Left lobe of liver (tissue), 2 donors: ENCODE measurements at places on chromosomes 7 and 10. TPM values are rescaled to one million over a fixed set of nuclear protein-coding genes. Genes with fewer than 3 reads are reported as not detected.

DNA sequence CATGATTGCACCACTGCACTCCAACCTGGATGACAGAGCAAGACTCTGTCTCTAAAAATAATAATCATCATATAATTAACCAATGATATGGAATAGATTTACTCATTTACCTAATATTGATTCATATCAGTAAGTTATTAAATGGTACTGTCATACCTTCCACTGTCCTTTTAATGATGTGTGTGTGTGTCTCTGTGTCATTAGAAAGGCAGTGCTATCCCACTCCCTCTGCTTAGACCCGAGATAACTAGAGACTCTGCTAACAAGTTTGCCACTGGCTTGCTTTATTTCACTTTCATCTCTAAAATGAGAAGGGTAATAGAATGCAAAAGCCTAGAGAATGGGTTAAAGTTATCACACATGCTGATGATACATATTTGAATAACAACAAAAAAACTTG lies 21.1 kb downstream of the MCM10 start:
- DNase-seq = no peak

DNA sequence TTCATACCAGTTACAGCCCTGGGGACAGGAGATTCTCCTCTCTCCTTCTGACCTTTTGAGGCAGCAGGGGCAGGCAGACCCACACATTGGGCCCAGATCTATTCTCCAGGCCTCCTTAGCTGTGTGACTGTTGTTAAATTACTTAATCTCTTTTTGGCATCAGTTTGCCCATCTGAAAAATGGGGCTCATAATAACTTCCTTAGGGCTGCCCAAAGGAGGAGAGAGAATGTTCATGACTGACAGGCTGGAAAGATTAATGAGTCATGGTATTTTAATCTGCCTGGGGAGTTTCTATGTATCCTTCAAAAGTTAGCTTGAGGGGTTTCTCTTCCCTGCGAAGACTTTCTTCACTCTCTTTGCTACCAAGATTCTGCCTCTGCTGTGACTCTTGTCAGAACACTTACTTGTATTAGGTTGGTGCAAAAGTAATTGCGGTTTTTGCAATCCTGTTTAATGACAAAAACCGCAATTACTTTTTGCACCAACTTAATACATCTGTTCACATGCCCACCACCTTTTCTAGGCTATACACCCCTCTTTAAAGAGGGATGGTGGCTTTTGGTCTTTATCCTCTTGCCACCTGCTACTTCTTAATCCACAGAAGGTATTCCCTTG lies 83.4 kb downstream of the ARID5B start:
- no peak for DNase-seq

GRCh38 chr7:155731380-155731779 lies 80.9 kb downstream of the SHH start:
- no peak for DNase-seq

- no peak for DNase-seq
Observed at GRCh38 chr10:63554657-63555056, 33.5 kb downstream of the REEP3 start.

- no peak for DNase-seq
Observed at GRCh38 chr7:102193806-102194205, 92.9 kb upstream of the SH2B2 start.

GRCh38 chr7:55185941-55186609 lies 167.3 kb downstream of the EGFR start:
- no peak for DNase-seq

DNA sequence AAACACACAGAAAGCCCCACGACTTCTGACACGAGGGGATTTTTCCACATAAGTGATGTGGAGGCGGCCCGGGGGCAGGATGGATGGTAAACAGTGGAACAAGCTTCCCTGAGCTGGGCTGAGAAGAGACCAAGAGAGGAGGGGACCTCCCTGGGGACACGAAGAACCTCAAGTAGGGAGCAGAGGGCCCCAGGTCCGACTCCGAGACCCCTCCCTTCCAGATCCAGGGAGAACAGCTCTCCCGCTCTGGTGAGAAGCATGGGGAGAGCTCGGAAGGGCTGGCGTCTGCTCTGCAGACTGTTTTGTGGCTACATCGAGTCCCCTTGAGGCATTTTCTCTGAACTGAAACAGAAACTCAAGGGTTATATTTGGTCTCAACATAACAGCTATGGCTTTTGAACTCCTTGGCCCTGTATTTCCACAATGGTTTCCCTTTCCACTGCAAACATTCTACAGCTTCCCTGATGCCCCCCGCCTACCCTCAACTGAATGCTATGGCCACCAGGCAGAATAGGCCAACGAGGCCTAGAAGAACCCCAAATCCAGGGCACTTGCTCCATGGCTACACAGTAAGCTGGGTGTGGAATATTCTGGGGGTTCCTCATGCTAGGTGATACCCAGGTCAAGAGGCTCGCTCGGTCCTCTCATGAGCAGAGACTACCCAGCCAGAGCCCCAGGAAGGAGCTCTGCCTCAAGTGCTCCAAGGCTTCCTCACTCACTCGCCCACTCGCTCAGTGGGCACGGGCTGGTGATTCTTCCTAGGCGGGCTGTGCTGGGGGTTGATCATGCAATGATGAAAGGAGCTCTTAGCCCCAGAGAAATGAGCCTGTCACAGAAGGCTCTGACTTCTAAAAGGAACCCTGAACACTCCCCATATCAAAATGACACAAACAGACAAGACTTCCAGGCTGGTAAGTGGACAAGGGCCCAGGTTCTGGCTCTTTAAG lies 47.5 kb downstream of the FAM53B start:
- no peak for DNase-seq

DNA sequence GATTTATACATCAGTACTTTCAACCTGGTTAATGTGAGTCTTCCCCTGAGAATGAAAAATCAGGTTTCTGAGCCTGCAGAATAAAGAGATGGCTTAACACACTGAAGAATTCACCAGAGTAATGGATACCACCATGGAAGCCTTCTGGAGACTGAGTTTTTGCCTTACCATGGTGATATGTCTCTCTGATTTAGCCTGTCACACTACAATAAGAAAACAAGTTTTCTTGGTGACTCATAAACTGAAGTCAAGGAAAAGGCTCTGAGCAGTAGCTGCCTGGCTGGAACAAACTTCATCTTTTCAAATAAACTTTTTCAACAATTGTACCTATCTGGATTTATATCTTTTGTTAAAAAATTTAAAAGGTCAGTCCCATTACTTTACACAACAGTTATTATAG lies 229.0 kb downstream of the PRPF18 start:
- DNase-seq = no peak

DNA sequence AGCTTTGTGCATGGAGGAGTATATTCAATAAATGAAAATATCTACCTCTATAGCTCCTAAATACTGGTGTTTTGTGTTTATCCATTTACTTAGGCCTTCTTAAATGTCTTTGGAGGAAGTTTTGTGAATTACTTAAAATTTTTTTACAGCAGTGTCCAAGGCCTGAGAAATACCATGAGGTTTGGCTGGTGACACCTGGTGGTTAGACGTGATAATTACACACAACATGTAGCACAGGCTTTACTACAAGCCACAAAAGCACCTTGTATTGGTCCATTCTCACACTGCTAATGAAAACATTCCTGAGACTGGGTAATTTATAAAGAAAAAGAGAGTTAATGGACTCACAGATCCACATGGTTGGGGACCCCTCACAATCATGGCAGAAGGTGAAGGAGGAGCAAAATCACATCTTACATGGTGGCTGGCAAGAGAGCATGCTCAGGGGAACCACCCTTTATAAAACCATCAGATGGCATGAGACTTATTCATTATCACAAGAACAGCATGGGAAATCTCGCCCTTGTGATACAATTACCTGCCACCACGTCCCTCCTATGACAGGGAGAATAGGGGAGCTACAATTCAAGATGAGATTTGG lies 20.6 kb downstream of the HYAL4 start:
- no peak for DNase-seq

DNA sequence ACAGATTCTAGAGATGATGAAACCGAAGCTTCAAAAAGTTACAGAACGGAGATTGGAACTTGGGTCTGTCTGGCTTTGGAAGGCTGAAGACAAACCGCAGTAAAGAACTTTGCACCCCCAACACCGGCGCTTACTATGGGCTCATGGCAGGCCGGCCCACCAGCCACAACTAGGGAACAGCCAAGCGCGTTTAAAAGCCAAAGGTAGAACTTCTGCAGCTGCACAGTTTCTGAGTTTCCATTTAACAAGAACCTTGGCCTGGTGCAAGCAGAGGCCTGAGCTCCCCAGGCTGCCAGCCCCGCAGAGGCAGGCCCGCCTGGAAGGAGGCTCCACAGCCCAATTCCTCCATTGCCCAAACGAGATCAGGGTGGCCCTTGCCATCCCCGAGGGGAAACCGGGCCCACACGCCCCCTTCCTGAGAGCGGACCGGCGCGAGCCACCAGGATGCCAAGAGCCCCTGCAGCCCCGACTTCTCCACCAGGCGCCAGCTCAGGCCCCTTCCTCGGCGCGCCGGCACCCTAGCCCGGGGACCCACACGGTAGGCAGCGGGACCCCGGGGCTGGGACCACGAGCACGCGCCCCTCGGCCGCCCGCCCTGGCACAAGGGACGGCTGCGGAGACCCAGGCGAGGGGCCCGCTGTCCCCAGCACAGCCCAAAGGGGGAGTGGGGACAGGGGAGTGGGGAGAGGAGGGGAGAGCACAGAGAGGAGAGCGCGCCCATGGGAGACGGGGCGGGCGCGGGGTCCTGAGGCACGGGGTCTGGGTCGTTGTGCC lies 566 bp downstream of the MAD1L1 start:
- no peak for DNase-seq

DNA sequence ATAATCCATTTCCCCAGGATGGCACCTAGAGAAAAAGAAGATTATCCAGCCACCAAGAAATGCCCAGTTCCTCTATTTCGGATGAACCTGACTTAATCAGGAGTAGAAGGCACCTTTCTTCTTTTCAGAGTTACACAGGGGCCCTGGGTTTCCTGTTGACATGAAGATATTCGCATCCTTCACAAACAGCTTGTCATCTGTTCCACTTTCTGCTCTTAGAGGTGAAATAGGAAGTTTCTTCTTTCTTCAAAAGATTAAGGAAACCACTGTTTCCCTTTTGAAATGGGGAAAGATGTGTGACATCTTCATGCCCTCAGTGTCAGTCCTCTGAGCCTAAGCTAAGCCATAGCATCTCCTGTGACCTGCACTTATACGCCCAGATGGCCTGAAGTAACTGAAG lies 39.1 kb upstream of the RAB18 start:
- no peak for DNase-seq

RET gene
- total RNA-seq = 1.1 TPM

SPDYE11 gene
- not detected for total RNA-seq

SRRT gene
- 53.9 TPM for total RNA-seq

CC2D2B gene
- total RNA-seq = 0.10 TPM
